Midbrain (tissue), 1 donor: ENCODE measurements at places on chromosomes 11 and 22.

DNA sequence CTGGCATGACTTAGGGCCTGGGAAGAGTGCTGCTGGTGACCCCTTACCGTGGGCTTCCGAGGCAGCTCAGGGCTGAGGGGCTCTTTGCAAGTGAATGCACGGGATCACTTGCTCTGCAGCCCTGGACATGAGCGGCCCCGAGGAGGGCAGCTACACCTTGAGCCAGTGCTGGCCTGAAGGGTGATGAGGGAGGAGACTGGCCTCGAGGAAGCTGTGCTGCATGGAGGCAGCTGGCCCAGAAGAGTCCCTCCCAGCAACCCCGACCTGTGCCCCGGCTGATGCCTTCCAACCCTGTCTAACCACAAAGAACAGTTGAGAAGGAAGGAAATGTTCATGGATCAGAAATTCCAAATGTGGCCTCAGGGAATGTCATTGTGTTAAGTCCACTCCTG is 45.2 kb downstream of the TBX1 start:
- no peak for DNase-seq

DNA sequence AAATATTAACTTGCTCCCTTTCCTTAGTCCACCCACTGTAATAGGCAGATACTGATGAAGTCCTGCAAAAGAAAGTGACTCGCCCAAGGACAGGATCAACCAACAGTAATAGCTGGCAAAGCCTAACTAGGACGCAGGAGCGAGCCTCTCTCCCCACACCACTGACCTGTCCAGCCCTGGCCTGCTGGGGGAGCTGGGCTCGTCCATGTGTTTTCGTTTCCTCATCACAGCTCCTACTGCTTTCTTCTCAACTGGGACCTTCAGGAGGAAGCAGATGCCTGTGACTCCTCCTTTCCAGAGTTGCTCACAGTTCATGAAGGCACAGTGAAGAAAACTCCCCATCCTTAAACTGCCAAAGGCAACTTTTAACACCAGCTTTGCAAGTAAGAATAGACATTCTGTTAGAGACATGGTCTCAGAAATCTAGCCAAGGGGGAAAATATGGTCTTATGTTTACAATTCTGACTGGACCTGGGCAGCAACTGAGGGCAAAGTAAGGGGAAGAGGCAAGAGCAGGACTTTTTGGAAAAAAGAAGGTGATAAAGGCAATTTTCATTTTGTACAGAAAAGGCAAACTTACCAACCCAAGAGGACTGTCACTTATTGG is 11.6 kb upstream of the GPHA2 start:
- DNase-seq = no peak

GRCh38 chr11:13702071-13702470 is 33.6 kb downstream of the FAR1 start:
- DNase-seq = no peak

DNA sequence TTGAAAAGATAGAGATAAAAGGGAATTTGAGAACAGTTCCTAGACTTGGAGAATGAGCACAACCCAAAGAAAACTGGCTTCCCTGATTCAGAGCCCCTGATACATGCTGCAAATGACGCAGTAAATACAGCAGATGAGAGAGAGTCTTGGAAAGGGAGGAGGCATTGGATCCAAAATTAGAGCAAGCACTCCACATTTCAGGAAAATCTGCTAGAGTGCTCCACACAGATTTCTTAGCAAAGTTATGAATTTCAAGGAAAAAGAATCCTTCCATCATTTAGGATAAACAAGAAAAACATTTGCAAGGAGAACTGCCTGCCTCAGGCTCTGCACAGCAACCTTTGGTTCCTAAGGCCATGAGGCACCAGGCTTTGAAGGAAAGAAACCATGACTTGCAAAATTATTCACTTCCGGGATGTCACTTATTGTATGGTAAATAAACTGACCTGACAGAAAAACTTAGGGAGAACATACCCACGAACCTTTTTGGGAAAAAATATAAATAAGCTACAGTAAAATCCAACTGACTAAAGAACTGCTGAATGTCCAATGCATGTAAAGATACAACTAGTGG is 89.8 kb upstream of the RTL6 start:
- no peak for DNase-seq

- no peak for DNase-seq
Measured at GRCh38 chr11:116693593-116694348, 79.0 kb downstream of the BUD13 start.
